ENCODE measurements at places on chromosomes 5 and 9.

- DNase-seq = no peak
These were observed 4.7 kb upstream of the C1QTNF2 start for GRCh38 chr5:160375166-160375565.

DNA sequence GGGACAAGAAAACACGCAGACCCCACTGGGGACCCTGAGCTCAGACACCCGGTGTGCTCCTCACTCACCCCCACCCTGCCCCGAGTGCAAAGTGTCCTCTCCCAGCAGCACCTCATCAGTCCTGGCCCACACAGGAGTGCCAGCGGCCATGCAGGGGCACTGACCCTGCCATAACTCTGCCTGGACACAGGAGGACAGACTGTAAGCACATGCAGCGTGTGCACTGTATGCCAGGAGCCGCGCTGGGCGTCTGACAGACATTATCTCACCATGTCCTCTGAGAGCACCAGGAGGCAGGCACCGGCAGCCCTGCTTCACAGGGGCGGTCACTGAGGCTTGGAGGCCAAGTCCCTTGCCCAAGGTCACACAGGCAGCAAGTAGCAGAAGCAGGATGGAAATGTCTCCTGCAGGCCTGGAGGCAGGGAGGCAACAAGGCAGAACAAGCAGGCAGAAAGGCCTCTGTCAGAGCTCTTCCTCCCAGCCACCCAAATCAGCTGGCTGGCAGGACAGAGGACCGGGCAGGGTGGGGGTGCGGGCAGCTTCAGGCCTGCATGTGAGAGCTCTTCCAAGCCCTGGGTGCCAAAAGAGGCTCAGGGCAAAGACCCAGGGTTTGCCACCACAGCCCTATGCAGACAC lies 8.4 kb downstream of the EEIG1 start:
- DNase-seq = no peak

GRCh38 chr5:137217599-137218200 lies 281.4 kb downstream of the SPOCK1 start:
- DNase-seq = no peak

GRCh38 chr9:125586172-125586511 lies 120.9 kb downstream of the MAPKAP1 start:
- DNase-seq = no peak

DNA sequence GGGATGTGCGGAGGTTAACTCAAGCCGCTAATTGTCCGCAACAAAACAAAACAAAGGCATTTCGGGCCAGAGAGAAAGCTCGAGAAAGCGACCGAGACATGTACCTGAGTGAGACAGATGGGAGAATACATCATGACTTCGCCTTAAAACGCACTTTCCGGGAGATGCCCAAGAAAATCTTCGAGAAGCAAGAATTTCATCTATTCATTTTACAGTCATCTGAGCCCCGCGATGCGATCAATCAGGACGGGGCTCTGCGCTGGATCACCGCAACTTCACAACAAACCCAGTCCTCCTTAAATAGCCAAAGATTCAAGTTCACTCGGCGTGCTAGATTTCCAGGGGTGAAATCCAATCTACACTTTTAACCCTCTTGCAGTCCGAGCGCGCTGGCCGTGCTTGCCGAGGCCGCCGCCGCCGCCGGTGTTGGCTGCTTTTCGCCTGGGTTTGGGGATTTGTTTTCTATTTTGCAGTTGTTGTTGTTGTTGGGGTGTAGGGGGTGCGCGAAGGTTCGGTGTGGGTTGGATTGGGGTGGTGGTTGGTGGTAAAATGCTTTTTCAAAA lies 482 bp downstream of the NFIB start:
- DNase-seq = no peak

DNA sequence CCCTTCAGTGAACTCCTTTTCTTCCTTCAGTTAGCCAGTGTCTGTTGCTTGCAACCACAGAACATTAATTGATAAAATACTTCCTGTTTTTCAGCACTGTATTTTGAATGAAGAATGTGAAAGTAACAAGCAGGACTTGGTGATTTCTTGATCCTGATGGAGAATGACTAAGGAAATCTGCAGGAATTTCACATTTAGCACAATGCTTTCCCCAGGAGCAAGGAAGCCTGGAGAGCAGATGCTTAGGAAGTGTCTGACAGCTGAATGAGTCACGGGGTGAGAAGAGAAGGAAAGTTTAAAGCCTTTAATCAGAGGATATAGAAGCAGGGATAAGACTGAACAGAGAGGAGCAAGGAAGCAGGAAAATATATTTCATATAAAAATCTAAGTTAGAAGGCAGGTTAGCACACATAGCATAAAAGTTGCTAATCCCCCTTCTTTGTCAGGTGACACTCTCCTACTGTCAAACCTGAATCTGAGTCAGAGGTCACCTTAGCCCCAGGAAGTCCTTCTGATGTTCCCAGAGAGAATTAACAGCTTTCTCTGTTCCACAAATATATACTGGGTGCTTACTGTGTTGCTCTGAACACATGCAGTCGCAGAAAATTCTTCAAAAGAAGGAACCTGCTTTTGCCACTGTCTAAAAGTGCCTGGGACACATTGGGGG lies 59.7 kb downstream of the GNA14 start:
- no peak for DNase-seq

GRCh38 chr5:8360012-8360411 lies 491.1 kb downstream of the MTRR start:
- no peak for DNase-seq

DNA sequence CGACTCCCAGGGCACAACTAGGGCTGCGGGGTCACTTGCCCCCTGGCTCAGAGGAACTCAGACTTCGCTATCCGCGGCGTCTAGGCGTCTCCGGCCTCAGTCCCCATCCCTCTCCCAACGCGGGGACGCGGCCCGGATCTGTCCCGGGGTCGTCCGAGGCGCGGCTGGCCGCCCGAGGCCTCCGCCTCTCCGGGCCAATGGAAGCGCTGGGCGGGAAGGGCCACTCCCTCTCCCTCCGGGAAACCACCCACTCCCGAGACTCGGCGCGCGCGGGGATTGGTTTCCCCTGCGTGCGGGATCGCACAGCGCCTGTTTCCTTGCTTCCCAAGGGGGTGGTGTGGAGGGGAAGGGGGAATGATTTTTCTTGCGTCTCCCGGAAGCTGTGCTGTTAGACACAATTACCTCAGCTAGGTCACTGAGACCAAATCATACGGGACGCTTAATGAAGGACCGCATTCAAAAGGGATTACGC lies 38.3 kb downstream of the NR2F1 start:
- DNase-seq = no peak

DNA sequence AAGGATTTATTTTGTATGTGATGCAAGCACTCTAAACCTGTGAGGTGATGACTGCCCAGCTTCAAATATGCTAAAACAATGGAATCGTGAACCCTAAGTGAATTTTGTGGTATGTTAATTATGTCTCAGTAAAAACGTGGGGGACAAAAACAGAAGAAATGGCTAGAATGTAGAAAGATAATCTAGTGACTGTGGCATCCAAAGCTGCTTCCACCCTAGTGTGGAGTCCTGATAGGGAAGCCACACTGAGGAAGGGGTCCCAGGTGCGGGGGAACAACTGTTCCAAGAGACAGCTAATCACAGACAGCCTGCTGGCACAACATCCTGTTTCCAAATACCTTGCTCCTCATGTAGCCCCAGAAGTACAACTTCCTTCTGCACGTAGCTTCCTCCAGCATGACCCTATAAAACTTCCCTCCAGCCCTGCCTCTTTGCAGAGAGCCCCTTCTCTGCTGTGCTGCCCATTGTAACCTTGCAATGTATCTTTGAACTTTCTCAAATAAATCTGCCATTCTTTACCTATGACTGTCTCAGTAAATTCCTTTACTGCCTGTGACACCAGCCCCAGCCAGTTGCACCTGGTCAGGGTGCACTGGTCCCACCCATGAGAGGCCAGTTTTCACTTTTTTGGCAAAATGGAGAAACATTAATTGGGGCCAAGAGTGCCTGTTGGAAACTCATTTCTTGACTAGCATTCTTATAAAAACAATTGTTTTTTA lies 4.9 kb downstream of the GMCL2 start:
- no peak for DNase-seq

GRCh38 chr5:60295423-60295822 lies 401.9 kb upstream of the PDE4D start:
- DNase-seq = no peak

- DNase-seq = no peak
These were observed 100.9 kb downstream of the ST8SIA4 start for GRCh38 chr5:100802208-100802607.

DNA sequence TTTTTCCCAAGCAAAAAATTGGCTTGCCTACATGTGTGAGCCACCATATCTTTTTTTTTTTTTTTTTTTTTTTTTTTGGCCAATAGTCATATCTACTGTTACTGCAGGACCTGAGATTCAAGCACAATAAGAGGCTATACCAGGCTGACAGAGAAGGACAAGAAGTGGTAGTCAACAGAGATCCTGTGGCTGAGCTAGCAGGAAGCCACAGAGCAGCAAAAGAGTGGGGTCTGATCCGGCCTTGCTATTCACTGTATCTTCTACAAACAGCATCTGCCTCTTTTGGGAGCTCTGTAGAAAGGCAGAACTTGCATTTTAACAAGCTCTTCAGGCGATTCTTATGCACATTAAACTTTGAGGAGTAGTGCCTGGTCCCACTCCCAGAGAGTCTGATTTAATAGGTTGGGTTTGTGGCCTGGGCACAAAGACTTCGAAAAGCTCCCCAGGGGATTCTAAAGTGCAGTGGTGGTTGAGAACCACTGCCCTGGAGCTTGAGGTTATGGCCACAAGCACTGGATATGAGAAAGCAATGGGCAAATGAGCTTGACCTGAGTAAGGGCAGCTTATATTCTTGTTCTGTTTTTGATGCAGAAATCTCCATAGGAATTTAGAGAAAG lies 162.8 kb downstream of the PIK3R1 start:
- DNase-seq = peak; percentile 83

DNA sequence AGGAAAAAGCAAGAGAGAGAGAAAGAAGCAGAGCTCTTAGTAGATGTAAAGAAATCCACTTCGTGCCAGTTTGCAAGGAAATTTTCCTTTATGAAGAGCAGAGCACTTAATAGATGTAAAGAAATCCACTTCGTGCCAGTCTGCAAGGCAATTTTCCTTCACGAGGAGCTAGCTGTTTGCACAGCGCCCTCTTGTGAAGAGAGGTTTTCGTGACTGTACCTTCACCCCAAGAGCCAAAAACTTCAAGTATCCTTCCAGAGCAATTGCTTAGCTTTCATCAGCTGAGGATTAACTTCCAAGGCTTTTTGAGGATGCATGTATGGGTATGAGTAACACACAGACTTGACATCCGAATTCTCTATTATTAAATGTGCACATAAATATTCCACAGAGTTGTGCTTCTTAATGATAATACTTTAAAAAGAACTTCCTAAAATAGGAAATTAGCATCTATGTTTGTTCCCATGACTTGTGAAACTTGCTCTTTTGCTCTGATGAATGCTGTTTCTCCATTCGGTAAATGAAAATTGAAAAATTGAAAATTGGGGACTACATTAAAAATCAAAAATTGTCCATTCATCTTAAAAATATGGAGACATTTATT lies 525.6 kb downstream of the PDE4D start:
- peak; percentile 62 for DNase-seq

DNA sequence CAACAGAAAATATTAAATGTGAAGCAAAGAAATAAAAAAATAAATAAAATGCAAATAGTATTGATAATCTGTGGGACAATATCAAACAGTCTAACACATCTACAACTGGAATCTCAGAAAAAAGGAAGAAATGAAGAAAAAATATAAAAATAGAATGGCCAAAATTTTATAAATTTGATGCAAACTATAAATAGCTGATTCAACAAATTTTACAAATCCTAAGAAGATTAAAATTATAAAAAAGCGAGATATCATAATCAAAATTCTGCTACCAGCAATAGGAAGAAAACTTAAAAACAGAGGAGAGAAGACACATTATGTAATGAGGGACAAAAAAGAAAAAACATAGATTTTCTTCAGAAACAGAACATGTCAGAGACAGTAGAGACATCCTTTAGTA lies 129.2 kb upstream of the IRX1 start:
- DNase-seq = no peak

GRCh38 chr5:133910571-133910970 lies 57.9 kb downstream of the C5orf15 start:
- no peak for DNase-seq

- no peak for DNase-seq
These were observed 243.0 kb downstream of the ZSWIM6 start for GRCh38 chr5:61575103-61575502.

- DNase-seq = no peak
These were observed 131.4 kb upstream of the LHFPL2 start for GRCh38 chr5:78779771-78780616.
